ENCODE measurements at places on chromosomes 13 and 19.

DNA sequence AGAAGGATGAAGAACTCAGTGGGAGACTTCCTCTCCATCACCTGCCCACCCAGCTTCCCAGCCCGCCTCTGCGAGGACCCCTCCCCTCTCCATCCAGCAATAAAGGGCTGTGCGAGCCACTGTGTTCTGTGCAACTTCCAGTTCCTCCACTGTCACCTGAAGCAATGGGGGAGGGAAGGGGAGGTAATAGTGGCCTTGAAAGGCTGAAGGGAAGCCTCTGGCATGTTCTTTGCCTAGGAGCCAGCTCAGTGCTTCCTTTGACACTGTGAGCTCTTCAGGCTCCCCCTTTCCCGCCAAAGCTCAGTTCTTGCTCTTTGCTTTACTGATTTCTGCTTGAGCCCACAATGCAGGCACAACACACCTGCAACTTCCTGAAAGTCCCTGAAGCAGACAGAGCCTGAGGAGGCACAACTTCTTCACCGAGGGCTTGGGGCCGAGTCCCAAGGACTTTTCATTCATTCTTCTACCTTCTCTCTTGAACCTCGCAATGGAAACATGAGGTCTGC is 73.2 kb upstream of the DOCK9 start:
- no peak for DNase-seq

DNA sequence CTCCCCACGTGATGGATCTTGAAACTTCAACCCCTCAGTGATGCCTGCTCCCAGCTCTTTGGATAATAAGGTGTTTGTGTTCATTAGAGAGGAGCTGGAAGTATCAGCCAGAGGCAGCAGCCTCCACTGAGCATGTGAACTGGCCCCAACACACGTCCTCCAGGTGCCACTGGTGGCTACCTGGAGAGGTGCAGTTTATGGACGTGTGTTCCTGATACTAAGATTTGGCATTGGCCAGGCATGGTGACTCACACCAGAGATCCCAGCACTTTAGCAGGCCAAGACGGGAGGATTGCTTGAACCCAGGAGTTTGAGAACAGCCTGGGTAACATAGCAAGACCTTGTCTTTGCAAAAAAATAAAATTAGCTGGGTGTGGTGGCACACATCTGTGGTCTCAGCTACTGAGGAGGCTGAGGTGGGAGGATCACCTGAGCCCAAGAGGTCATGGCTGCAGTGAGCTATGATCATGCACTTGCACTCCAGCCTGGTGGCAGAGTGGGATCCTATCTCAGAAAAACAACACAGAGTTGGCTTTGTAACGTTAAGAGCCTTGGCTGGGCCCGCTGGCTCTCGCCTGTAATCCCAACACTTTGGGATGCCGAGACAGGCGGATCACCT is 34.4 kb downstream of the SLC25A42 start:
- no peak for DNase-seq

GRCh38 chr13:73738626-73739025 is 395.6 kb downstream of the KLF12 start:
- DNase-seq = no peak

DNA sequence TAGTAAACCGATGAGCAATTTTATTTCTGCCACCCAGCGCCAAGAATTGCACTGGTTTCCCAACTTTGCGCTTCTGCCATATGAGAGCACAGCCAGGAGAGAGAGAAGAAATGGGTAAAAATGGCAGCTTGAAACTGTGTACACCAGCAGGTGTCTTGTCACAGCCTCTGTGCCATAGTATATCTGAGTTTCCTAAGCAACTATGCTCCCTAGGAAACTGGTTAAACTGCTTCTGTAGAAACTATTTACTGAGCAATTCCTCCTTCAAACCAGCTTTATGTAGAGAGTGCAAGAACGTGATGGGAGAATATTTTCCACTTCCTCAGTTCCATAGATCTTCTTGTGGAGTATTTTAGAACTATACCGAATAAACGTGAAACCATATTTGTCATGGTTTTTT is 1361.3 kb downstream of the PCDH9 start:
- no peak for DNase-seq

- no peak for DNase-seq
Measured at GRCh38 chr13:71606818-71607217, 260.2 kb downstream of the DACH1 start.

DNA sequence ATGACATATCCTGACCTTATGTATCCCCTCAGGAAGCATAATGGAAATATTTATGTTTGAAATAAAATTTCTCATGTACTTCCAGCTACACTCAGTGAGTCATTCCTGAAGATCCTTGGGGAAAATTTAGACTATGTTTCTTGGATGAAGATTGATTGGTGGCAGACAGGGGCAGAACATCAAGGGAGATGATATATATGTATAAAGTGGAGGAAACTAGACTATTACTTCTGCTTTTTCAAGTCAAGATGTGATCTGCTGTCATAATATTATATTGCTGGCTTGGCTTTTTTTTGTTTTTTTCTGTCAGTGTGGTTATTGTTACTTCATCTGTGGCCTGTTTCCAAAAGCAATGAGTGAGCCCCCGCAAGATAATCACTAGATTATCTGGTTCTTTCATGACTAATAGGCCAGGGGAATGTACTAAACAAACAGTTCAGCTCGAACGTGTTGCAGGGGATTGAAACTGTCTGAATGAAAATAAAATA is 87.2 kb upstream of the TNFSF11 start:
- DNase-seq = peak; percentile 31

- no peak for DNase-seq
Measured at GRCh38 chr13:60351855-60352615, 45.0 kb upstream of the TDRD3 start.

GRCh38 chr13:44170731-44171130 is 202.9 kb upstream of the SERP2 start:
- DNase-seq = no peak

- no peak for DNase-seq
Measured at GRCh38 chr13:97189928-97190327, 32.2 kb upstream of the MBNL2 start.

GRCh38 chr13:43761616-43762315 is 25.0 kb downstream of the ENOX1 start:
- no peak for DNase-seq

GRCh38 chr13:61358599-61358998 is 57.0 kb downstream of the PCDH20 start:
- DNase-seq = no peak

DNA sequence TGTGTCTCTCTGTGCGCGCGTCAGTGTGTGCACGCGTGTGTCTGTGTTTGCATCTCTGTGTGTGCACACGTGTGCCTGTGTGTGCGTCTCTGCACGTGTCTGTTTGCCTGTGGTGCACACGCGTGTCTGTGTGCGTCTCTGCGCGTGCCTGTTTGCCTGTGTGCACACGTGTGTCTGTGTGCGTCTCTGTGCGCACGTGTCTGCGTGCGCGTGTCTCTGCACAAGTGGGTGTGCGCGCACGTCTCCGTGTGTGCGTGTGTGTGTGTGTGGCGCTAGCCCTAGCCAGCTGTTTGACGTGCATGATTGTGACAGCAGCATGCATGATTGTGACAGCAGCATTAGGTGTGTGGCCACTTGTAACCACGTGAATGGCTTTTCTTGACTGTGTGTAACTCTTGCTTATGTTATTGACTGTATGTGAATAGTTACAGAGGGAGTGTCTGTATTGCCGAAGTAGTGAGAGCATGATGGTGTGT is 31.1 kb downstream of the ZNF146 start:
- DNase-seq = no peak

GRCh38 chr13:50527188-50527587 is 316.3 kb downstream of the DLEU7 start:
- no peak for DNase-seq

- DNase-seq = no peak
Measured at GRCh38 chr13:47017476-47017875, 120.6 kb upstream of the HTR2A start.

DNA sequence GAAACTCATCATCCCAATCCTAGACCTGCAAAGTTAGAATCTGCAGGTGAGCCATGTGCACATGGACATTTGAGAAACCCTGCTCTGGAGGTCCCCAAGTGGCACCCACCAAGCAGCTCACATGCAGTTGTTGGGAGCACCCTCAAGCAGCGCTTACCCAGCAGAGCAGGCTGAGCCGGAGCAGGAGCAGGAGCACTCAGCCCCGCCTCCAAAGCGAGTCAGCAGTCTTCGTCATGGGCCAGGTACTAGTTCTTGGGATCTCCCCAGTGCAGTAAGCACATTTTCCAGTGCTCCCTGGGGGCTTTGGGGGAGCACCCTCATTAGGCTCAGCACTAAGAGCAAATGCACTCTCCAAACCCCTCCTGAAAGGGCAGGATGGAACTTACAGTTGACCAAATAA is 572.7 kb downstream of the IRS2 start:
- no peak for DNase-seq

- no peak for DNase-seq
Measured at GRCh38 chr13:28539625-28540286, 44.8 kb upstream of the FLT1 start.

GRCh38 chr13:53104136-53104535 is 75.5 kb downstream of the OLFM4 start:
- no peak for DNase-seq

- no peak for DNase-seq
Measured at GRCh38 chr13:30797847-30798535, 62.6 kb downstream of the ALOX5AP start.

Data from AG09309 (cell line).